T-helper 1 cell (primary cell): ENCODE measurements at places on chromosomes 2 and 18.

DNA sequence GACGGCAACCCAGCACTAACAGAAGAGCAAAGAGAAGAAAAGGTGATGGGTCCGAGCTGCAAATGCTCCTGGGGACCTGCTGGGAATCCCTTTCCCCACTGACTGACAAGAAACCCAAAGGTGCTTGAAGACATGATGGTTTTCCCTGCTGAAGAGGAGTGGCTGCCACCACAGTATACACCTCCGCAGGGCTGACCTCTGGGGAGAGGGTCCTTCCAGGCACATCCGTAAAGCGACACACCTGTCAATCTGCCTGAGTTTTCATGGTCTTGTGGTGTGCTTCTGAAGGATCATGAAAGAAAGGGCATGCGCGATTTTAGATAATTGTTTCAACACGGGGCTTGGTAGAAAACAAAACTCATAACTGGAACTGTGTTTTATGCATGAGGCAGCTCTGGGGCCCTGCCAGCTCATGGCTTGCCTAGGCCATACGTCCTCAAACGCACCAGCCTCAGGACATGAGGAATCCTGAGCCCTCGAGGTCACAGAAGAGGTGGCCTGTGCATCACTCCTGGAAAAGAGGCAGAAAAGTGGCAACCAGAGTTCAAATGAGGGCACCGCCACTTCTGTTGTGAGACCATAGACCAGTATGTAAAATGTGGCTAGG lies 51.8 kb downstream of the SERTAD2 start:
- DNase-seq, result no peak

GRCh38 chr2:237205043-237205541 lies 119.4 kb downstream of the COPS8 start:
- no peak for DNase-seq

DNA sequence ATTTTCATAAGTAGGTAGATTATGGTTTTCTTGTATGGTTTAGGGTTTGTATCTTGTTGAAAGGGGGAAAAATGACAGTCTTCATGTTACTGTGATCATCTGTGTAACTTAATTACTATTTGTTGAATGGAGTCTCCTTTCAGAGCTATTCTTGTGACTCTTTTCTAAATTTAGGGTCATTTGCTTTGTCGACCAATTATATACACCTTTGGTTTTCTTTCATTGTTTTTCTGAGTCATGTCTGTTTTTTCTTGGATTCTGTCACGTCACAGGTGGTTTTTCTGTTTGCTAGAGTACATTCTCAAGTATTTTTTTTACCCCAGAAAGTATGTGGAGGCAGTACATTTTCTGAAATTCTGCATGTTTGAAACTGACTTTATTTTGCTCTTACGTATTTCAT lies 43.8 kb upstream of the DYSF start:
- DNase-seq, result no peak

GRCh38 chr2:121064186-121064585 lies 220.8 kb downstream of the TFCP2L1 start:
- DNase-seq, result no peak

GRCh38 chr2:135086222-135086621 lies 34.1 kb downstream of the RAB3GAP1 start:
- DNase-seq, result no peak

GRCh38 chr2:230216489-230216888 lies 3.3 kb downstream of the SP110 start:
- no peak for DNase-seq

GRCh38 chr2:169081551-169081950 lies 12.2 kb downstream of the DHRS9 start:
- no peak for DNase-seq

DNA sequence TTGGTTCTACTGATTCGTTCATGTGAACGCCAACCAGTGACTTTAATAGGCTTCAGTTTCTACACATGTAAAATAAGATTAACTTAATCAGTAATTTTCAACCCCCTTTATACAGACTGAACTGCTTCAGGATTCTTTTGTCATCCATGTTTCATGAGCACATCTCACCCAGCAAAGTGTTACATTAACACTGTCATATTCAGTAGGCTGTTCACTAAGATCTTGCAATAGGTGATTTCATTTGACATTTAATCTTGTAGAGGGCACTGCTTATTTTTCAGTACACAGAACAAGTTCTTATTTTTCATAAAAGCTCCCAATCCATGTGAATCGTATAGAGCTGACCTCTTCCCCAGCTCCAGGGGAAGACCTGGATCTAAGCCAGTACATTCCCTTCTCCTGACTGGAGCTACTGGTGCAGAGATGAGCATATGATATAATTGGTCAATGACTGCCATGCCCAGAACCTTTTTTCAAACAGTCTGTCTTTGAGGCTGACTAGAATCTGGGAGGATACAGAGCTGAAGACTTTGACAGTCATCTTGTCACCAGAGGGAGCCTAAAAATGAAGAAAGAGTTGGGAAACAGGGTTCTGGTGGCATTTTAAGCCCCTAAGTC lies 72.2 kb upstream of the CHRNA1 start:
- DNase-seq, result no peak

- no peak for DNase-seq
These were observed 496.5 kb upstream of the LRATD1 start for GRCh38 chr2:14136030-14136429.
